ENCODE measurements at places on chromosomes 1 and 21. TPM values are rescaled to one million over a fixed set of nuclear protein-coding genes. Genes with fewer than 3 reads are reported as not detected.

Gene OR2M7
- not detected for total RNA-seq

Gene TEDDM1
- not detected for total RNA-seq

Gene ALPL
- total RNA-seq, result 6.6 TPM

DNA sequence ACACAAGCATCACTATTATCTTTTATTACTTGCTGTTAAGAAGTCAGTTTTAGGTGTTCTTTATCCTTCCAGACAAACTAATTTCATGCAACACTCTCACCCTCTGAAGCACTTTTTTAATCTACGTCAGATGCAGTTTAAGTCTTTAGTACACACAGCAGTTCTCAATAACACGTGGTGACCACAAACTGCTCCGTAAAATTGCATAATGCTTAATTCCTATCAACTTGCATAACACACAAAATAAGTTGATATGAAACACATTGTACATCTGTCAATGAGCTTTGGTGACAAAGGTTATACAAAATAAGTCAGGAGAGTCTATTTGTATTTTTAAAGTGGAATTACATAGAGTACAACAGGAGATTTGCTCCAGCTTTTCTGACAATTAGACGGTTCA is 140.9 kb upstream of the ETS2 start:
- no peak for DNase-seq
- H3K4me1 ChIP-seq, result peaks cover 13% of the 10 kb centered on the region

DNA sequence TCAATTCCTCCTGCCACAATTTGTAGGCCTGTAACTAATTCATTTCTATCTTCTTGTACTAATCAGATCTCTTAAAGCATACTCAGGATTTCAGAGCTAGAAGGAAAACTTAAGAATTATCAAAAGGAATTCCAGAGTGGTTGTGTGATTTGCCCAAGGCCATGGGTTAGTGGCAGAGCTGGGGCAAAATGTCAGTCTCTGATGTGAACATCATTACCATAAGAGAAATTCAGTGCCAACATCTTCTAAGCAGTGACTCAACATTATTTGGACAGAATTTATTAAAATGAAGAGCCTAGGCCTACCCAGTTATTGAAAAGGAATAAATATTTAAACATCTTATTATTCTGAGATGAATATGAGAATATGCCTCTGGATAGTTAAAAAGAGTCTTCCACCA is 14.5 kb downstream of the ST6GALNAC5 start:
- H3K36me3 ChIP-seq, result no peaks in the 10 kb centered on the region
- H3K4me3 ChIP-seq, result no peak overlapping the region
- no peak for DNase-seq

- no peak overlapping the region for H3K4me3 ChIP-seq
- no peaks in the 10 kb centered on the region for H3K4me1 ChIP-seq
- DNase-seq, result no peak
- H3K27ac ChIP-seq, result no peak overlapping the region
- no peaks in the 10 kb centered on the region for H3K27me3 ChIP-seq
- H3K36me3 ChIP-seq, result no peaks in the 10 kb centered on the region
These were observed 35.3 kb downstream of the RERE start for GRCh38 chr1:8782001-8782620.

Data from vagina (tissue), 2 donors.